ENCODE measurements at places on chromosomes 16 and 17.

DNA sequence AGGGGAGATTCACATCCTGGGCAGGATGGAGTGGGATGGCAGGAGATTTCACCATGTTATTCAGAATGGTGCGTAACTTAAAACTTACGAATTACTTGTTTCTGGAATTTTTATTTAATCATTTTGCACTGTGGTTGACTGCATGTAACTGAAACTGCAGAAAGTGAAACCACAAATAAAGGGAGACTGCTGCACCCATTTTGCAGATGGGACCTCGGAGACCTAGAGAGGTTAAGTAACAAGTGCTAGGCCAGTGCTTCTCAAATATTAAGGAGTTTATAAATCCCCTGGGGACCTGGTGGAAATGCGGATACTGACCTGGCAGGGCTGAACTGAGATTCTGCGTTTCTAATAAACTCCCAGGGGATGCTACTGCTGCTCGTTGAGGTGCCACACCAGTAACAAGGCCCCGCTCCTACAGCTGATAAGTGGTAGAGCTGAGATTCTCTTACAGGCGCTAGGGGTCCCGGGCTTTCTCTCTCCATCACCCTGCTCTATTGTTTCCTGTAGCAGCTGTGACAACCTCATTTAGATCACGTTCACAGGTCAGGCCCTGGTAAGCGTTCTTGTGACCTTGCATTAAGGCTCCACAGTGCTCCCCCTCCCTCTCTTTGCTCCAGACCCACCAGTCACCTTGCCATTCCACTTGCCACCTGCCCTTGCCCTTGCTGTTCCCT, 167.1 kb upstream of the CDH13 start:
- no peak for DNase-seq

DNA sequence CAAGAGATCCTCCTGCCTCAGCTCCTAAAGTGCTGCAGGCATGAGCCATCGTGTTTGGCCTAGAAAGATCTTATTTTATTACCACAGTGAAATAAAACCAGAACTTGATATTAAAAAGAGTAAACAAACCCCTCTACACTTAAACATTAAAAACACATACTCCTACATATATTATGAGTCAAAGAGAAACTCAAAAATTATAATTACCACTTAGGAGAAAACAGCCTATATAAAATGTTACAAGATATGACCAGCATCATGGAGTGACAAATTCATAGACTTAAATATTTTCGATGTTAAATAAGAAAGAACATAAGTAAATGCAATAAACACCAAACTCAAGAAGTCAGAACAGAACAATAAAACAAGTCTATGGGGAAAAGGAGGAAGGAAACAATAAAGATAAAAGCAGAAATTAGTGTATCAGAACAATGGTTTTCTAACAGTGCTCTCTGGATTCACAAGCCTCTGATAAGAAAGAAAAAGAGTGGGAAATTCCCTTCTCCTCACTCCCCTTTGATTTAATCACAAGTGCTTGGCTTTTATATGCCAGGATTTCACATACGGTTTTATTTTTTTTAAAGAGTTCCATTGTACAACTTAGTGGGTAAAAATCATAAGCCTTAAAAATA, 23.0 kb downstream of the SKAP1 start:
- no peak for DNase-seq

DNA sequence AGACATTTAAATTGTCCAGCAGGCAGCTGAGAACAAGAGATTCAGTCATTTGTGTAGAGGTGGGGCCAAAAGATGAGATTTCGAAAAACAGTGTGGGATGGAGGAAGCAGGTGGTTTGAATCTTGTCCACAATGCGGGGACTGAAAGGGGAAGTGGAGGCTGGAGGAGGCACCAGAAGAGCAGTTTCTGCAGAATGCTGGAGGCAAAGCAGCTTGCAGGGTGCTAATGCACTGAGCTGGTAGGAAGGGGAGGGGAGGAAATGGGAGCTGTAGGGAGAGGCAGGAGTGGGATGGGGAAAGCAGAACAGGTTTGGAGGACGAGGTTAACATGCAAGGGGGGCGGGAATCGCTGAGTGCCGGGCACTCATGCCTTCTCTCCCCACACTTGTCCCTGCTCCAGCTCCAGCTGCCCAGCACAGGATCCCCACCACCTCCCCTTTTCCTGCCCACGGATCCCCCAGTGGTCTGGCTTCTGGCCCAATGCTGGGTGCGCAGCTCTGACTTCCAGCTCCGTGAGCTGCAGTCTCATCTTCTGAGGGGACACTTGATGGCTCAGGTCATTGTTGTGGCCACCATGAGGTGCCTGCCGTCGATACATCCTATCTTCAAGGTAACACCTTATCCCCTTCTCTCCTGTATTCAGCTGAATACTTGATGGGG, 9.4 kb downstream of the C17orf100 start:
- DNase-seq, result no peak

DNA sequence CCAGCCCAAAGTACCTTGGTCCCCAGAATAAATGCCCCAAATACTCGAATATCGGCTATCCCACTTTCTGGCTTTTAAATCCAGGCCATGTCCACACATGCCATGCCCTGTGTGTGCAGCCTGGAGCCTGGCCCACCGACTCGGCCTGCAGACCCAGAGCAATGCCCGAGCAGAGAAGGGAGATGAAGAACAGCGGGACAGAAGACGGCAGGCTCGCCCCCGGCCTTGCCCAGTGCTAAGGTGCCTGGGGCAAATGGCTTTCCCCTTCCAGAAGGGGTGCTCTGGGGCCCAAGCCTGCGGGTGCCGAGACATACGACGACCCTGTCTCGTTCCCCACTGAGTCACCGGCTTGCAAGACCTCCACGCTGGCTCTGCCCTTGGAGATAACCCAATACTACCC, 8.0 kb downstream of the CLUH start:
- DNase-seq, result peak; percentile 8
